ENCODE measurements at places on chromosomes 2 and 18.

- no peak for DNase-seq
Observed at GRCh38 chr2:176521878-176522670, 252.8 kb downstream of the MTX2 start.

- no peak for DNase-seq
Observed at GRCh38 chr2:222844323-222844722, 16.5 kb upstream of the ACSL3 start.

- DNase-seq, result no peak
Observed at GRCh38 chr2:237943395-237944094, 23.3 kb upstream of the UBE2F start.

GRCh38 chr2:74931940-74932339, 26.5 kb upstream of the POLE4 start:
- DNase-seq, result no peak

- DNase-seq, result no peak
Observed at GRCh38 chr18:28766027-28766426, 589.1 kb upstream of the CDH2 start.

GRCh38 chr2:32947484-32948143, 861 bp downstream of the LTBP1 start:
- DNase-seq, result no peak

- DNase-seq, result no peak
Observed at GRCh38 chr18:49013961-49014604, 63.3 kb upstream of the SMAD7 start.
